Stomach (tissue), 19 donors: ENCODE measurements at places on chromosomes 12 and 14. TPM values are rescaled to one million over a fixed set of nuclear protein-coding genes. Genes with fewer than 3 reads are reported as not detected.

PAX9 gene
- total RNA-seq: not detected

TNS2 gene
- 130 TPM for total RNA-seq

PAH gene
- not detected for total RNA-seq

SERPINA9 gene
- not detected for total RNA-seq

SAMD15 gene
- not detected for total RNA-seq

LGR5 gene
- not detected for total RNA-seq

DNA sequence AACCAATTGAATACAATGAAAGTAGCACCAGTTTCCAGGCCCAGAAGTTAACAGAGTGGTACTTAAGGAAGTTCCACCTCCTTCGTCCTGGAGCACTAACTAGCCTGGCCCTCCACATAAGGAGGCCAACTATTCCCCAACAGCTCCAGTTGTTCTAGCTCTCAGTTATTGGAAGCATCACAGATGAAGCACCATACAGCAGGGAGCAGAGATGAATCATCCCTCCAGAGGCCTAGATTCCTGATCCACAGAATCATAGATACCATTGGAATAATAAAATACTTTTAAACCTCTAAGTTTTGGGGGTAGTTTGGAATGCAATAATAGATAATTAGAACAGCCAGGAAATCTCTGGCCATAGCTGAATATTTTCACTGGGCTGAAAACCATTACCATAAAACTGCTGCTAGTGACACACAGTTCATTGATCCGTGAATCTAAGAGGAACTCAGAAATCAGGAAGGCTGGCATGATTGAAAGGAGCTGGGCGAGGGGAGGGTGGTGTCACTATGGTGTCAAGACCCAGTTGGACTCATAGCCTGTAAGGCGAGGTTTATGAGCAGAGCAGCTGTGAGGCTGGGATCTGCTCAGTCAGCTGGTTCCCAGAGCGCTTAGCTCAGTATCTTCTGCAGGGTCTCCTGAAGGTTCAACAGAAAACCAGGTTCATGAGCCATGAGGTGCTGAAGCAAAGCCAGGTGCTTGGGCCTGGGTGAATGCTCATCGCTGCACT, 371.4 kb upstream of the TMTC1 start:
- H3K36me3 ChIP-seq: no peaks in the 10 kb centered on the region
- H3K27ac ChIP-seq: no peak overlapping the region
- no peak for DNase-seq
- no peaks in the 10 kb centered on the region for H3K27me3 ChIP-seq
- no peaks in the 10 kb centered on the region for H3K4me1 ChIP-seq
- H3K4me3 ChIP-seq: no peak overlapping the region

- H3K4me3 ChIP-seq: no peak overlapping the region
- H3K27me3 ChIP-seq: no peaks in the 10 kb centered on the region
- H3K36me3 ChIP-seq: no peaks in the 10 kb centered on the region
- no peak overlapping the region for H3K27ac ChIP-seq
- DNase-seq: no peak
Measured at GRCh38 chr12:48336564-48336963, 14.2 kb downstream of the ZNF641 start.

- H3K27me3 ChIP-seq: no peaks in the 10 kb centered on the region
- no peaks in the 10 kb centered on the region for H3K4me1 ChIP-seq
- no peak for DNase-seq
- H3K36me3 ChIP-seq: no peaks in the 10 kb centered on the region
- H3K27ac ChIP-seq: no peak overlapping the region
- no peak overlapping the region for H3K4me3 ChIP-seq
Measured at GRCh38 chr14:105888784-105889665, 362.6 kb downstream of the TMEM121 start.

DNA sequence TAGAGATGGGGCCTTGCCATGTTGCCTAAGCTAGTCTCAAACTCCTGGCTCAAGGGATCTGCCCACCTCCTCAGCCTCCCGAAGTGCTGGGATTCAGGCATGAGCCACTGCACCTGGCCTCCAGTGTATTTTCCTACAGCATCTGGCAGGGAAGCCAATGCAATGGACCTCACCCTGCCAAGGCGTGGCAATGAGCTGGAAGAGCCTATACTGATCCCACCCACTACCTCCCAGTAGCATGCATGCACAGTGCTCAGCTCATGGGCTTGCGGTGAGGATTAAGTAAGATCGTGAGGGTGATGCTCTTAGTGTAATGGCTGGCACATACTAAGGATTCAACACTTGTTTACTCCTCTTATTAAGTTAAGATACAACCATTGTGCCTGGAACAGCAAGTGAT, 69.7 kb downstream of the PHLDA1 start:
- H3K27me3 ChIP-seq: no peaks in the 10 kb centered on the region
- no peak overlapping the region for H3K27ac ChIP-seq
- no peak for DNase-seq

- no peaks in the 10 kb centered on the region for H3K4me1 ChIP-seq
- H3K27ac ChIP-seq: no peak overlapping the region
- no peak for DNase-seq
Measured at GRCh38 chr14:51604073-51604472, 47.6 kb upstream of the FRMD6 start.

- DNase-seq: no peak
- no peak overlapping the region for H3K27ac ChIP-seq
- no peak overlapping the region for H3K4me3 ChIP-seq
- no peaks in the 10 kb centered on the region for H3K27me3 ChIP-seq
Measured at GRCh38 chr12:122276242-122276641, 9.9 kb upstream of the VPS33A start.

- no peak overlapping the region for H3K27ac ChIP-seq
- no peak overlapping the region for H3K4me3 ChIP-seq
- no peaks in the 10 kb centered on the region for H3K27me3 ChIP-seq
Measured at GRCh38 chr12:106078358-106079010, 60.3 kb downstream of the NUAK1 start.

- no peak overlapping the region for H3K4me3 ChIP-seq
- H3K27ac ChIP-seq: no peak overlapping the region
- H3K36me3 ChIP-seq: no peaks in the 10 kb centered on the region
- no peaks in the 10 kb centered on the region for H3K27me3 ChIP-seq
- peaks cover 18% of the 10 kb centered on the region for H3K4me1 ChIP-seq
Measured at GRCh38 chr14:38290601-38291188, 34.8 kb upstream of the CLEC14A start.

GRCh38 chr12:52182898-52183543, 8.8 kb downstream of the KRT80 start:
- H3K4me3 ChIP-seq: no peak overlapping the region
- H3K36me3 ChIP-seq: no peaks in the 10 kb centered on the region
- H3K27ac ChIP-seq: peak overlapping the region; percentile 24
- DNase-seq: no peak

GRCh38 chr12:81081726-81082125, 3.8 kb downstream of the ACSS3 start:
- no peak for DNase-seq
- peaks cover 10% of the 10 kb centered on the region for H3K27me3 ChIP-seq
- H3K36me3 ChIP-seq: no peaks in the 10 kb centered on the region
- H3K27ac ChIP-seq: no peak overlapping the region
- peaks cover 12% of the 10 kb centered on the region for H3K4me1 ChIP-seq
- H3K4me3 ChIP-seq: no peak overlapping the region
